CD14-positive monocyte (primary cell): ENCODE measurements at places on chromosomes 1 and 21. TPM values are rescaled to one million over a fixed set of nuclear protein-coding genes. Genes with fewer than 3 reads are reported as not detected.

The ESPN gene
- polyA plus RNA-seq, result not detected in 2 replicates

DNA sequence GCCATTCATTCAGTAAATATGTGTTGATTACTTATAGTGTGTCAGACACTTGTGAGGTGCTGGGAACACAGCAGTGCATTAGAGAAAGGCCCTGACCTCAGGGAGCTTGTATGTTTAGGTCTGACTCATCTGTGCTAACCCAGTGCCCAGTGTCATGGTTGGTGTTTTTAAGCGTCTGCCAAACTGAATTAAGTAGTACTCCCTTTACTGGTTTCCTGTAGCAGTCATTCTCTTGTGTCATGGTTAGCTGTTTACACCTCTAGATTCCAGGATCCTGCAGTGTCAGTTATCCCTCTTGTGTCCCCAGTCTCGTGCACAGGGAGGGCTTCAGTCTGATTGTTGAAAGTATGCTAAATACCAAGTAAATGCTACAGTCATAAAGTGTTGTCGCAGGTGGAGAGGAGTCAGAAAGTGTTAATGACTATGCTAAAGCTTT, 14.2 kb downstream of the UCK2 start:
- H3K4me1 ChIP-seq, result peaks cover 35% of the 10 kb centered on the region
- no peaks in the 10 kb centered on the region for H3K36me3 ChIP-seq
- no peak overlapping the region for H3K4me3 ChIP-seq
- peak; percentile 36 for DNase-seq
- no peak overlapping the region for H3K27ac ChIP-seq
- H3K27me3 ChIP-seq, result no peaks in the 10 kb centered on the region

GRCh38 chr1:44707959-44708831, 22.8 kb downstream of the RNU5D-1 start:
- no peak overlapping the region for H3K27ac ChIP-seq
- peak; percentile 43 for DNase-seq
- no peaks in the 10 kb centered on the region for H3K36me3 ChIP-seq
- peaks cover 14% of the 10 kb centered on the region for H3K27me3 ChIP-seq
- H3K4me1 ChIP-seq, result peaks cover 8% of the 10 kb centered on the region

- DNase-seq, result no peak
- peaks cover 47% of the 10 kb centered on the region for H3K36me3 ChIP-seq
- H3K27me3 ChIP-seq, result no peaks in the 10 kb centered on the region
- H3K27ac ChIP-seq, result no peak overlapping the region
Measured at GRCh38 chr1:161869291-161869690, 103.2 kb downstream of the ATF6 start.

GRCh38 chr1:46677339-46677738, 5.7 kb downstream of the TEX38 start:
- H3K4me3 ChIP-seq, result no peak overlapping the region
- H3K27me3 ChIP-seq, result no peaks in the 10 kb centered on the region
- no peak for DNase-seq
- peaks cover 74% of the 10 kb centered on the region for H3K36me3 ChIP-seq

DNA sequence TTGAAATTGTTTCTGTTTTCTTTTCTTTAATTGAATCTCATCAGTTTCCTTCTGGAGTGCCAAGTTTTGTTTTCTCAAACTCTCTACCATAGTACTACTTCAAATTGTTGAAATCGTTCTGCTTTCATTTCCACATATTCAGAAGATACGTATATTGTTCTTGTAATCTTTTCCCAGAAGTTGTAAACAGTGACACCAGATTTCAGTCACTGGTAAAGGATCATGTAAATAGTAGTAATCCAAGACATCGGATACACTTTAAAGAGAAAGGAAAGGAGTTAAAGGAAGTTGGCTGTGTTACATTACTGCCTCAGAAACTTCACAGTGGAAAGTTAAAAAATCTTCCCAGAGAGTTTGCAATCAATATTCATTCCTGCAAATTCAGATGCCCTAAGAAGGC, 67.5 kb downstream of the RGL1 start:
- H3K27ac ChIP-seq, result no peak overlapping the region
- no peaks in the 10 kb centered on the region for H3K27me3 ChIP-seq
- DNase-seq, result no peak
- H3K4me1 ChIP-seq, result peaks cover 29% of the 10 kb centered on the region
- H3K4me3 ChIP-seq, result no peak overlapping the region
